ENCODE measurements at places on chromosomes 11 and 22.

GRCh38 chr11:83508804-83509203, 222.6 kb upstream of the CCDC90B start:
- DNase-seq: no peak

DNA sequence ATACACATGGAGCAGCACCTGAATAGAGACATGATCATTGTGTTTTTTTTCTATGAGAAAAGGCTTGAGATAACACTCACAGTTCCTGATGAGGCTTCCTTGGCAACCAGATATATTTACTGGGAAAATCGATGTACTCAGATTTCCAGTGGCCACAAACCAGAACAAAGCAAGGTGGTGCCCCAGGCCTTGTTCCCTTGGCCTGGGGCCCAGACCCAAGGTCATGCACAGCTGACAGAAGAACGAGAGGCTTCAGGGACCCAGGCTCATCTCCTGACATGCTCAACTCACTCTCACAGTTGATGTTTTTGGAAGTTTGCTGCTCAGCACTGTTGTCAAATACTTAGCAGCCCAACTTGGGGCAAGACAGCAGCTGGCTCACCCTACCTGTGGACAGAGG, 281.8 kb downstream of the NTM start:
- no peak for DNase-seq

DNA sequence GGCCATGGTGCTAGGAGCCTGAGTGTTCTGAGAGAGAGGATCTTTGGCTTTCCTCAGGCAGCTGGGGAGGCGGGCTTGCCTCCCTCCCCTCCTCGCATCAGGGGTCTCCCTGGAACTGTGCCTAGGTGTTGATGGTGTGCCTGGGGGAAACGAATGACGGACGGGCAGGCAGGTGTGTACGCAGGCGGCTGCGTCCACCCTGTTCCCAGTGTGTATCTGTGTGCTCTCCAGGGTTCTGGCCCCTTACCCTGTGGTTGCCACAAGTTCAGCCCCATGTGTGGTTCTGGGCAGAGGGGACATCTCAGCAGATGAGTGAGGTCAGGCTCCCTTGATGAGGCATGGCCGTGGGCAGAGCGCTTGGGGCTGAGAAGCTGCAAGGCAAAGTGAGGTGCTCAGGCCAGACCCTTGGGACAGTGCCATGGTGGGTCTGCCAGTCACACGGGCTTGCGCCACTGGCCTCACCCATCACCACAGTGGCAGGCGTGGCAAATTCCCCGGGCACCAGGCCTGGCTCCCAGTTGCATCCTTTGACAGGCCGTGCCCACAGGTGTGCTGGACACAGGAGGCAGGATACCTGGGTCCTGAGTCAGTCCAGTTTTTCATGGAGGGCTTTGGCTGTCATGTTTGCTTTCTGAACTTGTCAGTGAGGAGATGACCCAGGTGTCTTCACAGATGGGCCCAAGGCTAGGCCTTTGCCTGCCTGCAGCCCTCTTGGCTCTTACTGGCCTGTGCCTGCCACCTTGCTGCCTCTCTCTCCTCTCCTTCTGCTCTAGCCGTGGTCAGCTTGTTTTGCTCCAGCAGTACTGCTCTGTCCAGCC, 27.3 kb downstream of the GNAZ start:
- DNase-seq: no peak

- no peak for DNase-seq
Measured at GRCh38 chr22:50205781-50206569, 5.2 kb downstream of the SELENOO start.

DNA sequence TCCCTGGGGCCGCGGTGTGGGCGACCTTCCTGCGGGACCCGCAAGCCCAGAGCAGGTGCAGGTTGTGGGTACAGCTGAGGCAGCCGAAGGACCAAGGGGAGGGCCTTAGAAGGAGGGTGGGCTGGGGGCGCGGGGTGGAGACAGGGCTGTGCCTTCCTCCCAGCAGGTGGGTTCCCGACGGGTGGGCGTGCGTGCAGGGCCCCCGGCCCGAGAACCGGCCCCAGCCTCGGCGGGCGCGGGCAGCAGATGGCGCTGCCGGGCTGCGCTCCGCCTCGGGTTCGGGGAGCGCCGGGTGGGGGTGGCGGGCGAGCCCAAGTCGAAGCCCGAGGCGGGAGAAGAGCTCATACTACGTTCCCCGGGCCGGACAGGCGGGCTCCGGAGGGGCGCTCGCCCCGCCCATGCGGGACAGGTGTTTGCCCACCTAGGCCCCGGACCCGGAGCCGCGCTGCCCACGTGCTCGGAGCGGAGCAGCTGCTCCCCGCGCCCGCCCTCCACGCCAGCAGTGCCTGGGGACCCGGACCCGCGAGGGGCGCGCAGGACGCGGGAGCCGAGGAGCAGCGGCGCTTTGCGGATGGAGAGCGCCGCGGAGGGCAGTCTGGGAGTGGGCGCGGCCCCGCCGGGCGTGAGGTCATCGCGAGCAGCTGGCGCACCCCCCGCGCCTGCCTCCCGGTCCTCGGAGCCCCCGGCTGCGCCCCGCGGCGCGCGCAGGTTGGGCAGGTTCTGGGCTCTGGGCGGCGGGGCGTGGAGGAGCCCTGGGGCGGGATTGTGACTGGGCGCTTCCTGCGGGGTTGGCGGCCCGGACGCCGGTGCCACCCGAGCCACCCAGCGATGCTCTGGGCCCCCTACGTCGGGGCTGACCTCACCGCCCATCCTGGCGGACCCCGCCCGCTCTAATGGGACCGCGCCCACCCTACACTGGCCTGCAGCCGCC, 25.3 kb downstream of the DUSP8 start:
- peak; percentile 99 for DNase-seq

DNA sequence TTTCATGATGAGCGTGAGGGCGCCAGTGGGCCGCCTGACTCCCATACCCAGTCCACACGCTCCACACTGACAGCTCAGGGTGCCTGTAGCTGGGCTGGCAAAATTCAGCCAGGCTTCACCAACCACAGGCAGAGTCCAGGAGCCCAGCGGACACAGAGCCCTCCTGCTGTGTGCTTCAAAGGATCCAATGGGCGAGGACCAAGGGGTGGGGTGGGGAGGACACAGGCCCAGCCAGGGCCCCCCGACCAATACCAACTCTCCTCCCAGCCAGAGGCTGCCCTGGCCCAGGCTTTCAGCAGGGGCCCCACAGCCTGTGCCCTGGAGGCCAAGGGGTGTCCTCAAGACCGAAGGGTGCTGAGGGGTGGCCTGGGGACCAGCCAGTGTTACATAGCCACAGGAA, 336.1 kb downstream of the CTTN start:
- DNase-seq: peak; percentile 54

DNA sequence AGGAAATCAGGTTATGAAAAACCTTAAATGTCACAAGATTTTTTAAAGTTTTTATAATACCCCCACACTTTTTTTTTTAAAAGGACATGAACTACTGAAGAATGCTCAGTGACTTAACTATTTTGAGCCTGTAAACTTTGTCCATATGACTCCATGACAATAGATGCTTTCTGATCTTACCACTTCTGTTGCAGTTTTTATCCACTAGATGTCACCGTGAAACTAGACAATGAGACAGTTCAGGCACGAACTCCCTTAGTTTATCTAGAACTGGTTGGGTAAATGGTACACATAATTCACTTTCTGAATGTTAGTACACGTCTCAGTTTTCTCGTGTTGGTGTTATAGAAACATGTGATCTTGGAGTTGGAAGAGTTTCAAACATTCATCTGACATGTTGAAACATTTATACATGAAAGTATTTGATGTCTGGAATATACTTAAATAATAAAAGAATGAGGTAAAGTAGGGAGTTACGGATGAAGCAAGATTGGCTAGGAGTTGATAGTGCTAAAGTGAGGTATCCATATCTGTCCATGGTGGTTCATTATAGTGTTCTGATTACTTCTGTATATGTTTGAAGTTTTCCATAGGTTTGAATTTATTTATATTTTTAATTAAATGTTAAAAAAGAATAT, 8.1 kb downstream of the CCDC15 start:
- peak; percentile 39 for DNase-seq

DNA sequence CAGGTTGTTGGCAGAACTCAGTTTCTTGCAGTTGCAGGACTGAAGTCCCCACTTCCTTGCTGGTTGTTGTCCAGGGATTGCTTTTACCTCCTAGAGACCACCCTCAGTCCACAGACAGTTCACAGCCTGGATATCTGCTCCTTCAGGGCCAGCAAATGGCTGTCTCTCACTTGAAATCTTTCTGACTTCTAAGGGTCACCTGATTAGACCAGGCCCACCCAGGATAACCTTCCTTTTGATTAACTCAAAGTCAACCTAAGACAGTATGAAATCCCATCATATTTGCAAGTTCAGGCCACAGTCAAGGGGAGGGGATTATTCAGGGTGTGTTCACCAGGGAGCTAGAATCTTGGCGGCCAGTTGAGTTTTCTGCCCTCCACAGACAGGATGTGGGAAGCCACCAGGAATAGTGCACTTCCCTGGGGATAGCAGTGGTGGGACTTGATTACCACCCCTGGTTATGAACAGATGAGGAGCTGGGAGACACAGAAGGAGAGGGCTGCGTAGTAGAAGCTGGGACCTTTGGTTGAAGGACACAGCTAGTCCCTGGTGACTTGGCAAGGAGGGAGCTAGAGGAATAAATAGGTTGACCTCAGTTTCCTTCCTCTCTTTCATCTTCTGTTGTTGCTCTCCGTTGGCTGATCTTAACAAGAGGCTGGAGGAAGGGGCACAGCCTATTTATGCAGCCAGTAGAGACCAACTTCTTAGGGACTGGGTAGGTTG, 33.4 kb downstream of the MIAT start:
- DNase-seq: no peak

DNA sequence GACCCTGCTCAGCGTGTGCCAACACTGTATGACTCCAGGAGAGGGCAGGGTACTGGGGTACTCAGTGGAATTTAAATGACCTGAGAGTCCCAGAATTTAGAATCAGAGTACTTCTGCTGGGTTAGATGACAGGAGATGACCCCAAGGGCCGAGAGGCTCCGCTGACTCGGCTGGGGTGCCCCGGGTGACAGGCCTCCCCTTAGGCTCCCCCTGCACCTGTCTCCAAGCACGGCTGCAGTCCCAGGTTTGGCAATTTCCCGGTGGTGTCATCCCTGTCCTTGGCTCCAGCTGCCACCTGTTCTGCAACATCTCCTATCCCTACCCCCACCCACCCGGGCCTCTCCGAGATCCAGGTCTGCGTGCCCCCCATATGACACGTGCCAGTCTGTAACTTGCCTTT, 1.3 kb downstream of the ACTN3 start:
- DNase-seq: no peak

DNA sequence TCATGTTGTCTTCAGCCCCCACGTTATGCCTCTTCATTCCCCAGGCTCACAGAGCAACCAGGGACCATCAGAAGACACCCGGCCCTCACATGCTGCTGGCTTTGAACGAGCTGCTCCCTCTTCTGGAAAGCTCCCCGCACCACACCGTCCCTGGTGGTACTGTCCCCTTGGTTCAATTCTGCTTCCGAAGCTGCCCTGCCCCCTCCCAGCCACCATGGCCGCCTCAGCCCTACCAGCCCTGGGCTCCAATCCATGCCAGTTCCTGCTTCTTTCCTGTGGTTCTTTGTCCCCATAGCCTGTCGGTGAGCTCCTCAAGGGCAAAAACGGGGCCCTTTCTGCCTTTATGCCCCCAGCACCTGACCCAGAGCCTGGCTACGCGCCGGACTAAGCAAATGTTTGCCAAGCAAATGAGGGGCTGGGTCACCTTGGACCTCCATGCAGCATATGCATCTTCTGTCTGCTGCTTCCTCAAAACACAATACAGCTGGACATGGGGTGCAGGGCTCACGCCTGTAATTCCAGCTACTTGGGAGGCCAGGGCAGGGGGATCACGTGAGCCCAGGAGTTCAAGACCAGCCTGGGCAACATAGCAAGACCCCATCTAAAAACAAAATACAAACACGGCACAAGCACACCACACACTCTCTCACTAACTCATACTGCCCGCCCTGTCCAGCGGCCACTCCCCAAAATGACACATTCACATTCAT, 21.3 kb downstream of the TNKS1BP1 start:
- DNase-seq: peak; percentile 80

DNA sequence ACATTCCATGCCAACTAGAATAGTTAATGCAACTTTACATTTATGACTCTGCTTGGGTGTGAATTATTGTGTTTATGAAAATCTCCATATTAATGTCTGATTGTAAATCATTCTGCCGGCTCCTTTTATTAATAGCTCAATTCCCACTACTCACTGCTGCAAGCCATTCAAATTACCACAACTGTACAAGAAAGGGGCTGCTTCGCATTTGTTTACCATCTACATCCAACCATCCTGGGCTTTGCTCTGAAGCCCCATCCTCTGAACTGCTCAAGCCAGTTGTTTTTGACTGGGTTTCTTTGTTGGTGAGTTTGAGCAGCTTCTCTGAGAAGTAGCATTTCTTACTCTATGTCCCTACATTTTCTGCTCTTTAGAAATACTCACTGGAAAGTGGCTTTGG, 451.6 kb upstream of the CADM1 start:
- DNase-seq: no peak

DNA sequence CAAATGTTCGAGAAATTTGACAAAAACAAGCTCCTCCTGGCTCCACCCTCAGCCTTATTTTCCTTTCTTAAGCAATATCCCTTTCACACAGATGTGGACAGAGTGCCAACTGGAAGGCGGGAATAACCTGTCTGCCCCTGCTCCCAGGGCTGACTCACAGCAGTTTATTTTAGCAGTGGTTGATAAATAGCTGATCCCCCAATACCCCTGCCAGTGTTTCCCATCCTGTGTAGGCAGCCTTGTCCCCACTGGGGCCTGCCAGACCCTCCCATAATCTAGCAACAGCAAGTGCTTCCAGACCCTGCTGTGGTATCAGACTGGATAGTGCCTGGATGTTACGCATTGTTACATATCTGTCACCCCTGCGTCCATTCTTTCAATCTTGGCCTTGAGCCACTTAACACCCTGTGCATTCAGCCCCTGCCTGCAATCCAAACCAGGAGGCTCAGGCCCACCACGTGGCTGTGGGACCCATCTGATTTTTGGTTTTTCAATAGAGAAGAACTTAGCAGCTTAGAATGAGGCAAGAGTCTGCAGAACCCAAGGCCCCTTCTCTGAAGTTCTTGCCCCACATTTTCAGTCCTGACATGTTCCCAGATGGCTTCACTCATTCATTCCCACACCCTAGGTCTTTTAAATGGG, 53.7 kb downstream of the PARVA start:
- DNase-seq: no peak

DNA sequence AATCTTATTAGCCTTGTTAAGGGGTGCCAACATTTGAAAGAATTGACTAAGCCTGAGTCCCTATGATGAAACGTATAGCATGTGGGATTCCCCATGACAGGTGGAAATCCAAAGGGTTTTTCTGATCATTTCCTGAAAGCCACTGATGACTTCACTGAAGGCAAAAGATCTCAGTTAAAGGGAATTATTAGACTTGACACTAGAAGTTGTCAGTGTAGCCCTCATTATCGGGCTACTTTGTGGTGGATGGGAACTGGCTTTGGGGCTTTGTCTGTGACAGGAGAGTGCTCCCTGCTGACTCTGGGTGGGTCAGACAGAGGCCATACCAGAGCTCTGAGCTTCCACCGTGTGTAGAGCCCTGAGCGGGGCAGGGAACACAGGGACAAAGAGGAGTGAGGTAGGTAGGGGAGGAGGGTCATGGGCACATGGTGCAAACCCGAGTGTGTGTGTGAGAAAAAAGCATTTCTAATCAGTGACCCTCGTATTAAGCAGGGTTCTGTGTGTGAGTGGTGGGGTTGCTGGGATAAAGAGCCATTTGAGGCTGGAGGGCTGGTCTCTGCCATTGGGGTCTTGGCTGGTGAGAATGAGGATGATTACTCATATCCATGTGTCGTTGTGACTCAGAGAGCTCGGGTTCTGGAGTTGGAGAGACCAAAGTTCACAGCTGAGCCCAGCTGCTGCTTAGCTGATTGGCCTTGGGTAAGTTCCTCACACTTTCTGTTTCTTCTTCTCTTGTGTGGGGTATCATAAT, 101.1 kb downstream of the GRIK4 start:
- no peak for DNase-seq
